Germinal center (tissue), 1 donor: ENCODE measurements at places on chromosomes 13 and 19.
A peak's percentile ranks its signal among the peaks of the same experiment; 100 is the strongest.

- DNase-seq = no peak
Observed at GRCh38 chr13:42478531-42479156, 95.3 kb upstream of the TNFSF11 start.

- DNase-seq = no peak
Observed at GRCh38 chr19:38721496-38721895, 22.8 kb downstream of the CAPN12 start.

- no peak for DNase-seq
Observed at GRCh38 chr13:110472904-110473563, 88.5 kb downstream of the RAB20 start.

DNA sequence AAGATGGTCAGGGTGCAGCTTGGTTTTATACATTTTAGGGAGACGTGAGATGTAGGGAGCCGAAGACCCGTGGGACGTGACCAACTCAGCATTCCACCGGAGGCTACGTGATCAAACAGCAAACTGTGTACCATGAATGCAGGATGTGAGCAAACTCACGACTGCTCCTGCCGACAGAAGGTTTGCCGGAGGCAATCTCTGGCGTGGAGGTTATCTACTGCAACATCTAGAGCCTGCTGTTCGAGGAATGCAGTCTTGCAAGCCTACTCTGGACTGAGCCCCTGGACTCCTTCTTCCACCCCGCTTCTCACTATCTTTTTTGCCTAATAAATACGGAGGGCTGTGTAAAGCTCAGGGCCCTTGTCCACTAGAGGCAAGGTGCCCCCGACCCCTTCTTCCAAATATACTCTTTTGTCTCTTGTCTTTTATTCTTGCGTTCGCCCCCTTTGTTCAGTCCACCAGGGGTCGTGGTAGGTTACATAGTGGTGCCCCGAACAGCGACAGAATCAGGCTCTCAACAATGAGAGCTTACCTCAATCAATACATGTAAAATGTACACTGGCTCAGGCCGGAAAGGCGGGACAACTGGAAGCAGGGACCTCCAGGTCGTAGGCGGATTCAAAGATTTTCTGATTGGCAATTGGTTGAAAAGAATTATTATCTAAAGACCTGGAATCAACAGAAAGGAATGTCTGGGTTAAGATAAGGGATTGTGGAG lies 8.9 kb upstream of the OR1I1 start:
- no peak for DNase-seq

GRCh38 chr13:112434032-112434431 lies 57.9 kb downstream of the SPACA7 start:
- no peak for DNase-seq

- peak; percentile 74 for DNase-seq
Observed at GRCh38 chr19:11179716-11180297, 17.5 kb downstream of the KANK2 start.

GRCh38 chr19:41876847-41877832 lies at the start of gene CD79A:
TSS of gene CD79A (plus strand) at chr19:41877279. CDS start at chr19:41877305, 26 bp downstream.
- peak; percentile 82 for DNase-seq

- no peak for DNase-seq
Observed at GRCh38 chr13:84940167-84940566, 859.1 kb downstream of the SLITRK6 start.

DNA sequence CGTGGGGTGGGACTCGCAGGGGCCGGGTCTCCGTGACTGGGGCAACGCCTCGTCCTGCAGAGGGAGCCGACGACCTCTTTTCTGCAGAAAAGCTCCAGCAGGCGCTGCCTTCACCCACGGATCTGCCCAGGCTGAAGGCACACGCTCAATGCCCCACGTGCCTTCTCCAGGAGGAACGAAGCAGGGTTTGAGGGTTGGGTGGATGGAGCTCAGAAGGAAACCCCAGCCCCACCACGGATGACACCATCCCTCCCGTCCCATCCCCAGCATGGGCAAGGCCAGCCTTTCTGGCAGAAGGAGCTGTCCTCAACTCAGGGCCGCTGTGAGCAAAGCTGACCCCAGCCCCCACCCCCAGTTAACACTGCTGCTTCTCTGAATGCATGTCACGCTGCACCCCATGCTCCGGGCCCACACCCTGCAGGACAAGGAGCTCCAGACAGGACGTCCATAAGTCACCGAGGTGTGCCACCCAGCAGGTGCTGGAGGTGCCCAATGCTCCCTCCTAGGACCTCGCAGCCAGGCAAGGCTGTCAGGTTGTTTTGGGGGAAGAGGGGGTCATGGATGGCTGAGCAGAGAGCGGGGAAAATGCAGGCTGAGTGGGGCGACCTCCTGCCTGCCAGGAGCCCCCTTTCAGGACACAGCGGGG lies 7.4 kb downstream of the C19orf25 start:
- DNase-seq = no peak

GRCh38 chr19:5966215-5966614 lies 11.7 kb downstream of the RANBP3 start:
- DNase-seq = no peak

DNA sequence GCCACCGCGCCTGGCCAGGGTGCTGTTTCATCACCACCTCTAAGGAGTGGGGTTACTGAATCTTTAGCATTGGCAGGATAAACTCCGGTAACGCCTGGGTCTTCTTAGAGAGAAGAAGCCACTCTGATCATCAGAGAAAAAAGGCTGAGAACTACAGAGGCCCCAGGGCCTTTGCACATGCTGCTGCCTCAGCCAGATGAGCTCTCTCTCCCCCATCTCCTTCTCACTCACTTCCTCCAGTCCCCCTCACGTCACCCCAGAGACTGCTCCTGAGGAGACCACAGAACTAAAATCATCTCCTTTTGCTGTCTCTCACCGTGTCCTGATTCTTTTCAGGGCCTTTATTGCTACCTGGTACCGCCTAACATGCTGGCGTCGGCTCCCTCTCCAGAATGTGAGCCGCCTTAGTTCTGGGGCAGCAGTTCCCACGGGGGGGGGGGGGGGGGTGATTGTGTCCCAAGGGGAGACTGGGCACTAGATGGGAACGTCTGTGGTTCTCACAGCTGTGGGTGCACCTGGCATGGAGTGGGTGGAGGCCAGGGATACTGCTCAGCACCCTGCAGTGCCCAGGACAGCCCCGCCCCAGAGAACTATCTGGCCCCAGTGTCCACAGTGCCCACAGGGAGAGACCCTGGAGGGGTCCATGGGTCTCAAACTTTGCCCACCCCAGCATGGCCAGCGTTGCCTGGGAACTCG lies 5.1 kb upstream of the DIRAS1 start:
- no peak for DNase-seq

DNA sequence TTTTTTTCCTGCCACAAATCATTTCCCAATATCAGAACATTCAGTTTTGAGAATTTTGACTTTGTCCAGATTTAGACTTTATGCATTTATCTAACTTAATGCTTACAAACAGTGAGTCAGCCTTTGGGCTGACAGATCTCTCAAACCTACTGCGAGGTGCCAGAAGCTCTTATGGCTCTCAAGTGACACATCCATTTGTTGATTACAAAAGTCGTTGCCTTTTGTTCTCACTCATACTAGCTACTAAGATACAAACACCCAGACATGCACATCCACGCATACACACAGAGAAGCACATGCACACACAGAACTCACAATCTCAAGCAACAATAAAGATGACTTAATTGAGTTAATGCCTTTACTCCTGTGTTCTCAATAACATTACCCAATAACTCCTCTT lies 1147.5 kb downstream of the DIAPH3 start:
- no peak for DNase-seq

- DNase-seq = no peak
Observed at GRCh38 chr19:5202553-5202952, 138.1 kb downstream of the PTPRS start.

DNA sequence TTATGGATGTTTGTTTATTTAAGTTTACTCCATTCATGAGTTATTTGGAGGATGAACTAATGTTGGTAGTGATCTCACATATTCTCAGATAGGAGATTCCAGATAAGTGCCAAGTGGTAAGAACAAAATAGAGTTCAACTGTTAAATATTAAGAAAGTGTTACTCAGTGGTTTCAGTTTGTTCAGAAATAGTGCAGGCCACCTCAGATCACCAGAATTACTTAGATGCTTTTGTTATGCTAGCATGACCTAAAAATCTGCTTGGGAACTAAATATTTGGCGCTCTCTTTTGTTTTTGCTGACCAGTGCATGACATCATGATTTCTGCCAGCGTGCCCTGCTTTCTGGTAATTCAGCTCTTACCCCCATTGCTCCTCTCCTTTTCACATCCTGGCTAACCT lies 15.6 kb downstream of the CLDN10 start:
- DNase-seq = no peak

DNA sequence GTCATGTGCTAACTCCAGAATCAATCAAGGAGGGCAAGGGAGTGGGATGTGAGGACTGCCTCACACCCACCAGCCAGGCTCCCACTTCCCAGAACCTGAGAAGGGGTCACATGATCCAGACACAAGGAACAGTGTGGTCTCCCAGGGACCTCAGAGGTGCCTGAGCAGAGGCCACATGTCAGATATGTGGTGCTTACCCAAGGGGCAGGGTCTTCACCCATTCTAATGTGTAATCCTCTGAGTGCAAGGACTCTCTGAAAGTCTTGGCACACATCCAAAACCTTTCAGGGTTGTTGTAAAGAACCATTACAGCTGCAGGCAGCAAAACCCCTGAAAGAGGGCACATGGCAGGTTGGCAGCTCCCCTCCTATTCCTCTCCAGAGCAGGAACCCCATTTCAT lies 656.6 kb downstream of the UQCRFS1 start:
- DNase-seq = no peak

GRCh38 chr13:49240017-49240416 lies 7.7 kb upstream of the CDADC1 start:
- peak; percentile 26 for DNase-seq

- DNase-seq = no peak
Observed at GRCh38 chr19:38059897-38060296, 152.9 kb downstream of the SIPA1L3 start.

GRCh38 chr19:11007385-11007784 lies 46.6 kb downstream of the SMARCA4 start:
- no peak for DNase-seq

- DNase-seq = no peak
Observed at GRCh38 chr13:77374786-77375185, 47.9 kb upstream of the MYCBP2 start.

DNA sequence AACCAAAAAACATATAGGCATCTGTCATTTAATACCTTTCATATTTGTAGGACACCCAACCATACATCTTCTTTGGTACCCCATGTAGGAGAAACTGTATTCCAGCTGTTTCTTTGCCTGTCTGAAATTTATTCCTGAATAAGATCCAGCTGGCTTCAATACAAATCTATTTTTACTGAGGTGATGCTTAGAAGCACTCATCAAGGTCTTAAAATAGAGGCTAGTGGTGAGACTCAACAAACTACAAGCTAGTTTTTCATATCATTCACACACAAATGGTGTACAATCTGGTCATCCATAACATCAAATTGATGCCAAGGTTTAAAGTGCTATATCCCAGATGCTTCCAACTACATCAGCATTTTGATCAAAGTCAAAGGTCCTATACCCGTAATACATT lies 1071.3 kb upstream of the MIR17HG start:
- no peak for DNase-seq

DNA sequence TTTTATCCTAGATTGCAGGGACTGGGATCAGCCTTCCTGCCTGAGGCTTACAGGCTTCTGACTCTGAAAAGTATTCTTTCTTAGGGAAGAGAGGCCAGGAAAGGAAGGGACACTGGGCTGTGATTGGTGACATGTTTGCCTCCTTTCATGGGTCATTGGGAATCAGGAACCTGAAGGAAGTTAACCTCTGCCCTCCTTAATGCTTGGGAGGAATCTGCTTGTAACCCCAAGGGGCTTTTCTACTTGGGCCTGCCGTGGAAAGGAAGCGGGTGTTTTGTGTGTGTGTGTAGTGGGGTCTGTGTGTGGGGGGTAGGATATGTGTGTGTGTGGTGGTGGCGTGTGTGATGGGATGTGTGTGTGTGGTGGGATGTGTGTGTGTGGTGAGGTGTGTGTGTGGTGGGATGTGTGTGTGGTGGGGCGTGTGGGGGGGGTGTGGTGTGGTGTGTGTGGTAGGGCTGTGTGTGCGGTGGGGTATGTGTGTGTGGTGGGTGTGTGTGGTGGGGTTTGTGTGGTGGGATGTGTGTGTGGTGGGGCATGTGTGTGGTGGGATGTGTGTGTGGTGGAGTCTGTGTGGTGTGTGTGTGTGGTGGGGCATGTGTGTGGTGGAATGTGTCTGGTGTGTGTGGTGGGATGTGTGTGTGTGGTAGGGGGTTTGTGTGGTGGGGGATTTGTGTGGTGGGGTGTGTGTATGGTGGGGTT lies 41.3 kb upstream of the NPAS1 start:
- no peak for DNase-seq

DNA sequence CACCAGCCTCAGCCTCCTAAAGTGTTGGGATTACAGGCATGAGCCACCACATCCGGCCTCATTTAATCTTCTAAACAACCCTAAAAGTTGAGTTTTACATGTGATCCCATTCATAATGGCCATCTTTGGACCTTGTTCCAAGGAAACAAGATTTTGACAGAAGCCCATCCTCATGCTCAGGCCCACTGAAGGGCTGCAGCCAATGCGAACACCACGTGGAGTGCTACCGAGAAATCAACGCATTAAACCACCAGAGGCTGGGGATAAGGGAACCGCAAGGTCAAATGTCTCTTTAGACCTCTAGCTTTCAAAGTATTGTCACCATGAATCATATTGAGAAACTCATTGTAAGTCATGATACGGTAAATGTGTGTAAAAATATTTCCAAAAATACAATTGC lies 49.4 kb upstream of the DOCK9 start:
- DNase-seq = no peak
